ENCODE measurements at places on chromosomes 2 and 18.

DNA sequence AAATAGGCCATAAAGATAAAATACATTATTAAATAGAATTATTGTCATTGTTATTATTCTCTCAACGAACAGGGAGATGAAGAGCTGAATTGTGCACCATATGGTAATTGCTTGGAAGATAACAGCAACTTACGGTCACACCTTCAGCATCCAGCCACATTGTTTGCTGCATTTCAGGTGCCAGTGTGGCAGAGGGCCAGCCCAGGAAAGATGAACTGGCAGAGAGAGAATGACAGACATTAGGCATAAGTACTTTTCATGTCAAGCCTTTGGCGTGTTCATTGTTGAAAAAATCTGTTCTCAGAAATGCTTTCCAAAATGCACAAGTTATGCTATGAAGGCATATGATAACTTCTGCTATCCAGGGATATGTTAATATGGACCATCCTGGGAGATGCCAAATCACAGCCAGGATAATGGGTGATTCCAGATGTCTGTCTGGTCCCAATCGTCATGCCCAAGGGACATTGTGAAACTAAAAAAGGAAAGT is 748.6 kb upstream of the PIK3C3 start:
- no peak for DNase-seq

DNA sequence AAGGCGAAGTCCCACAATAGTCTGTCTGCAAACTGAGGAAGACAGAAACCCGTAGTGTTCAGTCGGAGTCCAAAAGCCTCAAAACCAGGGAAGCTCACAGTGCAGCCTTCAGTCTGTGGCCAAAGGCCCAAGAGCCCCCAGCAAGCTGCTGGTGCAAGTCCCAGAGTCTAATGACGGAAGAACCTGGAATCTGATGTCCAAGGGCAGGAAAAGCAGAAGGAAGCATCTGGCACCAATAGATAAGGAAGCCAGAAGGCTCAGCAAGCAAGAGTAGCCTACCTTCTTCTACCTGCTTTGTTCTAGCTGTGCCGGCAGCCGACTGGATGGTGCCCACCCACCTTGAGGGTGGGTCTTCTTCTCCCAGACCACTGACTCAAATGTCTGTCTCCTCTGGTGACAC is 21.8 kb downstream of the CFAP210 start:
- DNase-seq = no peak

DNA sequence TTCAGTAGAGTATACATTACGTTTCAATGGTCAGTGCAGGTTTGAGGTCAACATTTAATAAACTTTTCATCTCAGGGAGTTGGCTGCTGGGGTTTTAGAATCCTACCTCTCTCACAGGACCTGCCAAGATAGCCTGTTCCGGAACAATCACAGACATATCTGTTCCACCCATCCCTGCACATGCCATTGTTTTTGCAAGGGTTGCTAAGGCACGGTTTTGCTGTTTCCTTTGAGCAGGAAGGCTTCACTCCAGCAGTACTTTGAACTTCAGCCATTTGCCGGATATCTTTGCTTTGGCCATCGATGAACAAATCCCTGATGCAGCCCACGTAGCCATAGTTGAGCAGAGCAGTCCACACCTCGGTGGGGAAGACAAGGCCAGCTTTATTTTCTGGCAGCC is 493.8 kb downstream of the NRXN1 start:
- DNase-seq = no peak

DNA sequence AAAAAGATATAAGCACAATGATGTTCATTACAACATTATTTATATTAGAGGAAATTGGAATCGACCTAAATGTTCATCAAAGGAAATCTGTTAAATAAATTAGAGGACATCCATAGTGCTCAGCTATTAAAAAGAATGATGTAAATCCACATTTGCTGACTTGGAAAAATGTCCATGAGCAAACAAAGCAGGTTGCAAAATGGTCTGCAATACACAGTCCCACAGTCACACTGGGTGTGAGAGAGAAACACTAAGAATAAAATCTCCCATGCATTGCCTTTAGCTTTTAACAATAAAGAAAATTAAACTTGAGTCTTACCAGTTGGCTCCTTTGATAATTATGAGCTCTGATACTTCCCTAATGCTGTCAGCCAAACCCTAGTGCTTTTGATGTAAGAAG is 811.1 kb upstream of the SALL3 start:
- no peak for DNase-seq

DNA sequence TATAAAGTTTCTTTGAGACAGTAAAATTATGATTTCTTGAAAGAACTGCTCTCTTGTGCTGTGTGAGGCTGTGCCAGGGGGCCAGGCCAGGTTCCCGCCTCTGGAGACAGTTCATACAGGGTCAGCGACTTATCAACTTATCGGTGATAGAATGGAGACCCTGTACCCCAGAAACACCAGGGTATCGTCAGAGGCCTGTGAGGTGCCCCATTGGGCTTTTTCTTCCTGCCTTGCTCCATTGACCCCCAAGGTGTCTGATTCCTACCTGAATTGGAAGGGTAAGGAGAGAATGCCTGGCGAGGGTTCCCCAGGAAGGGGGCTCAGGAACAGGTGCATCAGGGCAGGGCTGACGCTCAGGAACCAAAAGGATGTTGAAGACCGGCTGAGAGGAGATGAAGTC is 4.3 kb downstream of the DLX1 start:
- DNase-seq = no peak

GRCh38 chr2:43201497-43201896 is 24.9 kb downstream of the ZFP36L2 start:
- DNase-seq = no peak

DNA sequence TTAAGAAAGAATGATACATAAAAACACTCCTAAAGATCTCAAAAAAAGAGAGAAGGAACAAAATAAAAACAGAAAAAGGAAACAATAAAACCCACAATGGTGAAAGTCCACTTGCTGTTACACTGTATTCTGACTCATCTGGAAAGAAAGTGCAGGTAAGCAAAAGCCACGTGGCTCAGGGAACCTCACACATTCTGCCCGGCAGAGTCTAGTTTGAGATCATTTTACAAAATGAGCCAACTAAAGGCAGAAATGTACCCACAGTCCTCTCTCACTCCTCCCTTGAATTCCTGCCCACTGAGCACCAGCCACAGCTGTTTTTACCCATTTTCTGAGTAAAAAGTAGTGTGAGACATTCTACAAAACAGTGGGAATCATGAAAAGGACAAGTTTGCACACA is 10.0 kb downstream of the KCNH7 start:
- no peak for DNase-seq

DNA sequence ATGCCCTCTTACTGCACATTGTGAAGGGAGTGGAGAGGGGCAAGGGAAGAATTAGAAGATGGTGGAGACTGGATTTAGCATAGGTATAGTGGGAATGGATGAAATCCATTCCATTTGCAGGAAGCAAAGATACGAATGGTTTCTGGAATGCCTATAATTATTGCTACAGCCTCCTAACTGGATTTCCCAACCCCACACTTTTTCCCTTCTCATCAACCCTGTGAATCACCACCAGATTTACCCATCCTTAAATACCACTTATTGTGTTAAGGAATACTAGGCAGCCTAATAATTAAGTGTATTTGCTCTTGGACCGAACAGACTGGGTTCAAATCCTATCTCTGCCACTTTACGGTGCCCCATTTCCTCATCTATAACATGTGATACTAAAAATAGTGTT is 39.3 kb upstream of the CREB1 start:
- no peak for DNase-seq

Measured in activated CD8-positive, alpha-beta memory T cell treated with anti-CD3 and anti-CD28 coated beads for 48 hours (primary cell).